ENCODE measurements at places on chromosomes 11 and 22.

- no peak for DNase-seq
Measured at GRCh38 chr11:97118614-97119200, 728.9 kb downstream of the JRKL start.

- peak; percentile 34 for DNase-seq
Measured at GRCh38 chr22:38203090-38203810, 1.5 kb downstream of the MAFF start.

GRCh38 chr11:132848336-132848735 lies 684.0 kb downstream of the OPCML start:
- DNase-seq, result no peak

DNA sequence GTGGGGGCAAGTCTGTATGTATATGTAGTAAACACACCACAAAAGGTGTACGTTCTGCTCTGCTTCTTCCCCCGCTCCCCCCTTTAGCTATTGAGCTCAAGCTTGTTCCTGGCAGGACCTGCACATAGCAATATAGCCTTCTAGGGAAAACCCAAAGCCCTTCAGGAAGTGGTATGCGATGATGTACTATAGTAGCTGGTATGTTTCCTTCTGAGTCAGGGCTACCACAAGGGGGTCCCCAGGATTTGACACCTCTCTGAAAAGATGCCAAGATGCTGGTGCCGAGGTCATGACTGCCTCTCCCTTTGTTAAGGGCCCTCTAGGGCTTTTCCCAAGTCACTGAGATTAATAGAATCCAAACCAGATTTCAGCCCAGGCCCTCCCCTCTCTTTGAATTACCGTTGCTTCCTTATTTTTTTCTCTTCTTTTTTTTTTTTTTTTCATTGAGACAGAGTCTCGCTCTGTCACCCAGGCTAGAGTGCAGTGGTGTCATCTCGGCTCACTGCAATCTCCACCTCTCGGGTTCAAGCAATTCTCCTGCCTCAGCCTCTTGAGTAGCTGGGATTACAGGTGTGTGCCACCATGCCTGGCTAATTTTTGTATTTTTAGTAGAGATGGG lies 268.4 kb downstream of the ETS1 start:
- DNase-seq, result peak; percentile 72

DNA sequence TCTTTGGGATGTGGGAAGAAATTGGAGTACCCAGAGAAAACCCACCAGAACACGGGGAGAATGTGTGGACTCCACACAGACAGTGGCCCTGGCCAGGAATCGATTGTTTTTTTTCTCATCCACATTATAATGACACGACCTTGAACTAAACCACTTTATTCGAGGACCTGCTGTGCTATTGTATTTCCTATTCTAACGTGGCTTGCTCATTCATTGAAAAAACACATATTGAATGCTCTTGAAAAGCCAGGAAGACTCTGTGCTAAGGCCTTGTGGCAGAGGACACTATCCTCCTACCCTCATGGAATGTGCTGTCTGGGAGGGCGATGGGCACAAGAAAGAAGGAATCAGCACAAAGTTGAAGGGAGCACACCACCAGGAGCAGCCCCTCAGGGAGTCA lies 9.1 kb upstream of the SREBF2 start:
- no peak for DNase-seq

- no peak for DNase-seq
Measured at GRCh38 chr11:130634961-130635473, 186.6 kb downstream of the ADAMTS15 start.

GRCh38 chr22:36768616-36769015 lies 7.3 kb downstream of the IFT27 start:
- DNase-seq, result no peak

- no peak for DNase-seq
Measured at GRCh38 chr11:132030896-132031295, 660.5 kb downstream of the NTM start.

DNA sequence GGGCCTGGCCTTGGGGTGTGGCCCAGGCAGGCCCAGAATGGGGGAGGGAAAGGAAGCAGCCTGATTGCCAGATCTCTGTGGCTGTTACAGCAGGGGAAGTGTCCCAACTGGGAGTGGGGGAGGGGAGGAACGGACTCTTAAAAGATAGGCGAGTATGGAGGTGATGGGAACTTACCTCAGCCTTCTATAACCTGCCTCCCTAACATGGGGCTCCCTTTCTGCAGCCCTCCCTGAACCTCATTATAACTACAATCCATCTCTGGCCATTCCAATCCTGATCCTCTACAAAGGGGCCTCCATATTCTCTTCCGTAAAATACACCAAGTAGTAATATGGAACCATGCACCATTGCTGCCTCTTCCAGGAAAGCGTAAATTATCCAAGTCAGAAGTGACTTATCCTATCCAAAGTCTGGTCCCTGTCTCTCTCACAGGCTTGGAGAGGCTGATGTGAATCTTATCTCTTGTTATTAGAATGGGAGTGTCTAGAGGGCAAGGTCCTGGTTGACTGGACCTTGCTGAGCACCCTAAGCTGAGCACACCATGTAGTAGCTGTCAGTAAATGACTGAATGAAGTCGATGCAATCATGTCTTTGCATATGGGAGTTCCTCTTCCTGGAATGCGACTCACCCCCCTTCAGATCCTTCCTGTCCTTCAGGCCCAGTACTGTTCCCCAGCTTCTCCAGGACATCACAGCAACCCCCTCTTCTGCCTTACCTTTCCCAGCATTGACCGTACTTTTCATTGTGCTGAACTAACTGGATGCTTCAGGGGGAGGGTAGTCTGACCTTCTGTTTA lies 5.9 kb downstream of the RHOG start:
- no peak for DNase-seq

GRCh38 chr11:123338266-123338800 lies 91.7 kb upstream of the GRAMD1B start:
- DNase-seq, result no peak

- peak; percentile 24 for DNase-seq
Measured at GRCh38 chr11:105202844-105203548, 63.4 kb upstream of the CARD18 start.

- no peak for DNase-seq
Measured at GRCh38 chr22:43554694-43555365, 143.0 kb downstream of the MPPED1 start.

DNA sequence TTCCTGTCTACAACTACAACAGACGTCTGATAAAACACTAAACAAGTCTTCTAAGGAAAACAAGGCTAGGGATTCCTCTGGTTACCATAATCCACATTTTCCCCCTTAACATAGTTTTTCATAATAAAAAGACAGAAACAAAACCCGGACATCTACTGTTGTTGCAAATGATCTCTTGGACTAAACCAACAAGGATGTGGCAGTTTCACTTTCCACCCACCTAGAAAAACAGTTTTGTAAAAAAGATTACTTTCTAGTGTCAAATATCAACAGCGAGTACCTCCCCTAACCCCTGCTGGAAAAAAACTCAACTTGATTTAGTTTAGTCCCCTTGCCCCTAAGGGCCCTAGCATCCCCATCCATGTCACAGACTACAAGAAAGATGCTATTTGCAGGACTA lies 5.4 kb downstream of the GNG3 start:
- no peak for DNase-seq

GRCh38 chr11:43222215-43222614 lies 89.6 kb upstream of the API5 start:
- no peak for DNase-seq

DNA sequence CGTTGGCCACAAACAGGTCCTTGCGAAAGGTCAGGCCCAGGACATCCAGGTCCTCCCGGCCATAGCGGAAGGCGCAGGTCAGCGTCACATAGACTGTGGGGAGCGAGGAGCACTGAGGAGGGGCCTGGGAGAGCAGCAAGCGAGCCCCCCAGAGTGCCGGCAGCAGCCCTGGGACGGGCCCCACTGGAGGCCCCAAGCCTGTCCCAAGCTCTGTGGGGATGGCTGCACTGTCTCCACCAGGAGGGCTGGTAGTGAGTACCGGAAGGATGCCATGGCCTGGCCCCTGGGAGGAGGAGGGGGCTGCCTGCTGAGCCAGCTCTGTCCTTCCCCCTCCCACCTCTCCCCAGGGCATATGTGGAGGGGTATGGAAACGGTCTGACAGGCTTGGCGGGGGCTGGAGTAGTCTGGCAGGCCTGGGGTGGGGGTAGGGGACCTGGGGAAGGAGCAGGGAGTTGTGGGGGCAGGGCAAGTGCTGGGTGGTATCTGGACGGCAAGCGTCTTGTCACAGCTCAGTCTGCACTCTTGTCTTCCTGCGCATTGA lies 42.9 kb downstream of the TPBGL start:
- no peak for DNase-seq

- no peak for DNase-seq
Measured at GRCh38 chr22:20089977-20090729, 10.1 kb downstream of the DGCR8 start.

DNA sequence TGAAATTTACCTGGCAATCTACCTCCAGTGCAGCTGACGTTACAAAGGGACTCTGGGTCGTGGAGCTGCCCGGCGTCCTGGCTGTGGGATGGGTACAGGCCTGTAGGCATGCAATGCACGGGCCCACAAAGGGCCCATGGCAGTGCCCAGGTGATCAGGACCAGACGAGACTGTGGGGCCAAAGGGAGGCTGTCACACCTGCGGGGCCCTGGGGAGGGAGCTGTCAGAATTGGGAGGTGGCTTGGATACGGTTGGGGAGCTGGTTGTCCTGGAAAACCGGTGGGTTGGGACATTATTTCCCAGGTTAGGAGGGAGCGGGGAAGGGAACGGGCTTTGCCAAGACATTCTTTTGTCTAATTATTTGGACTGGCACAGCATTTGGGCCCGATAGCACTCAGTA lies 958.5 kb downstream of the BRD1 start:
- DNase-seq, result no peak

DNA sequence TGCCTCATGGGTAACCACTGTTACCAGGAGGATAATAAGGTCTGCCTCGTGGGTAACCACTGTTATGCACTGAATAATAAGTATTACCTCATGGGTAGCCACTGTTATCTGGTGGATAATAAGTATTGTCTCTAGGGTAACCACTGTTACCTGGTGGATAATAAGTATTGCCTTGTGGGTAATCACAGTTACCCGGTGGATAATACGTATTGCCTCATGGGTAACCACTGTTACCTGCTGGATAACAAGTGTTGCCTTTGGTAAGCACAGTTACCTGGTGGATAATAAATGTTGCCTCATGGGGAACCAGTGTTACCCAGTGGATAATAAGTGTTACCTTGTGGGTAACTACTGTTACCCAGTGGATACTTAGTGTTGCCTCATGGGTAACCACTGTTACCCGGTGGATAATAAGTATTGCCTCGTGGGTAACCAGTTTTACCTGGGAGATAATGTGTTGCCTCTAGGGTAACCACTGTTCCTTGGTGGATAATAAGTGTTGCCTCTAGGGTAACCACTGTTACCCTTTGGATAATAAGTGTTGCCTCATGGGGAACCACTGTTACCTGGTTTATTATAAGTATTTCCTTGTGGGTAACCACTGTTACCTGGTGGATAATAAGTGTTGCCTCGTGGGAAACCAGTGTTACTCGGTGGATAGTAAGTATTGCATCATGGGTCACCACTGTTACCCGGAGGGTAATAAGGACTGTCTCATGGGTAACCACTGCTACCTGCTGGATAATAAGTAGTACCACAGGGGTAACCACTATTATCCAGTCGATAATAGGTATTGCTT lies 10.6 kb upstream of the NXPE4 start:
- DNase-seq, result no peak

DNA sequence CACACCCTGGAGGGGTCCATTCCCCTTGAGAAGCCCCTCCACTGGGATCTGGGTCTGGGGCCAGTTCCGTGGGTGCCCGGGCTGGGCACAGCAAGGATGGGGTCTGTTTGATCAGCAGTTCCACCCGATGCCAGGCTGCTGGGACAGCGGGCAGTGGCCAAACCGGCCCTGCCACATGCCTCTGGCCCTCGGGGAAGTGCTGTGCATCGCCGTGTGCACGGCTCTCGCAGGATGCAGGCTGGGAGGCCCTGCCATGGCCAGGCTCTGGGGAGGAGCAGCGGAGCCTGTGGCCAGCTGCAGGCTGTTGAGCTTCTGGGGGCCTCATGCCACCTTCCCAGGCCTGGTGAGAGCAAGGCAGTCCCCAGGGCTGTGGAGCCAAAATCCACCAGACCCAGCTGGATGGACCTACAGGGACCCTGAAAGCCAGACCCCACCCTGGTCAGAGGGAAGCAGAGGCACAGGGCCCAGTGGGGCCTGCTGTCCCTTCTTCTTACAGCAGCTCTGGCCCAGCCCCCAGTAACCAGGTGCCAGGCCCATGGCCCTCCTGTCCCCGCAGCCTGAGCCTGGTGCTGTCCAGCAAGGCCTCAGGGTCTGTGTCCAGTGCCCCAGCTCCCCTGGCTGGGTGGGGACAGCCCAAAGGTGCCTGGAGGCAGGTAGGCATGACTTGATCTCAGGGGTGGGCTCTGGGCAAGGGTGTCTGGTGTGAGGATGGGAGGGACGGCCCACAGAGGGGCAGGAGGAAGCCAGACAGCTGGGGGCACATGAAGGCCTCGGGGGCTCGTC lies 57.3 kb downstream of the WNT7B start:
- DNase-seq, result no peak

GRCh38 chr11:37371346-37371970 lies 773.4 kb upstream of the RAG2 start:
- DNase-seq, result no peak

- DNase-seq, result no peak
Measured at GRCh38 chr11:121394785-121395184, 57.3 kb upstream of the SORL1 start.

GRCh38 chr11:114397349-114397982 lies 2.8 kb downstream of the C11orf71 start:
- DNase-seq, result no peak

DNA sequence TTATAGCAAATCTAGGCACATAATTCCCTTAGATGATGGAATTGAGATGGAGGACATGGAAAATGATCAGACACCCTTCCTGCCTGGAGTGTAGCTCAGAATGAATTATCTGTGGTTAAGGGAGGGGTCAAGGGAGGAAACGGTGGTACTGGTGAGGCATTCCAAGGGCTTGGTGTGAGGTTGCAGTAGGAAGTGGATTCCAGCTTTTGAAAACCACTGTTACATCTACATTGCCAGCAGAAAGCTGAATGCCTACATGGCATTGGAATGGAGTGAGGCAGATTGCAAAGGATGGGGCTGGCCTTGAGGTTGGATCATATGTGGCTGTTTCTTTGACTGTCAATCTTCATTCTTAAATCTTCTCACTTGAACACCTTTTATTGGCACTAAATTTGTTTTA lies 684.4 kb downstream of the NTM start:
- DNase-seq, result no peak

GRCh38 chr22:44928136-44928463 lies 81.7 kb downstream of the PHF21B start:
- no peak for DNase-seq

DNA sequence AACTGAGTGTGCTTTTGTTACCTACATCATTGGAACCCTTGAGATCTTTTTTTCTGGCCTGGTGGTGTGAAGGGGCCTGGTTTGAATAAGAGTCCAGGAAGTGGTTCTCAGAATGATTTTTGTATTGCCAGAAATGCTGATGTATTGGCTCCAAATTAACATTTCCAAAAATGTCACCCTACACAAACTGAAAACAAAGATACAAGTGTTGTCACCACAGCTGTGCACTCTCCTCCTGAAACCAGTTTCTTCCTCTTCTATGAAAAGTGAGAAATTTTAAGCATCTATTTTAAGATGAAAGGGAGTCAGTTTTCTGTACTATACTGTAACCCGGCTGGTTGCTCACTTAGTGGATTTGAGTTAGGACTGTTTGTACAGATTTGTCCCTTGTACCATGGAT lies 218.8 kb downstream of the PGR start:
- no peak for DNase-seq
